NCI-H226 (cell line): ENCODE measurements at places on chromosomes 3 and 15.

GRCh38 chr3:53169832-53170324 is 8.9 kb downstream of the PRKCD start:
- no peak for DNase-seq

GRCh38 chr3:37534940-37535339 is 326.7 kb upstream of the CTDSPL start:
- DNase-seq: no peak

DNA sequence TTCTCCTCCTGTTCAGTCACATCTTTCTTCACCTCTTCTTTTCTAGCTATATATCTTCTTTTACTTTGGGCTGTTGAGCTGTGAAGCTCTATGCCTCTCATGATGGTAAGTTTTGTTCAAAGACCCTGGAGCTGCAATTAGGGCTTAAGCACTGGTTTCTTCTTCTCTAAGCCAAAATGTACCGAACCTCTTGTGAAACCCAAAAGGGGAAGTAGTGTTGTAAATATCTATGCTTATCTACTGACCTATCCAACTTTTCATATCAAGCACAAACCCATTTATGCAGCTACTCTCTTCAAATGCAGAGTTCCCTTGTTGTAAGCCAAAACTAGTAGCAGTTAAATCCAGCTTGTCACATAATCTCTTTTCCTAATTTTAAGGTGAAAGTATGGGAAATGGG is 123.6 kb upstream of the CD96 start:
- no peak for DNase-seq

DNA sequence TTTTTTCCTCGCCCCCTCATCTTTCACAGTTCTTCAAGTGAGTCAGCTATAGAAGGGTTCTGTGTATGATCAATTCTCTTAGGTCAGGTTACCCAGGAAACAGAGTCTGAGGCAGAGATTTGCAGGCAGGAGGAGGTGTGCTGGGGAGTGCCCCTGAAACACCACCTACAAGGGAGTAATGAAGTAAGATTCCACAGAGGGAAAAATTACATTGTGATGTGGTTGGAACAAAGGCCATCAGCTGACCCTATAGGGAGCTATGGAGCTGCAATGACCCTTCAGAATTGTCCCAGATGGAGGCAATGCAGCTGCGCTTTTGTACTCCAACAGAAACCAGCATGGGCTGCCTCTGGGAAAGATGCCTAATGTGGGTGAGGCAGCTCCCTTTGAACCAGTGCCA is 142.2 kb upstream of the CNTN3 start:
- no peak for DNase-seq

- DNase-seq: peak; percentile 22
These were observed 158.7 kb downstream of the GBE1 start for GRCh38 chr3:81602781-81603180.

DNA sequence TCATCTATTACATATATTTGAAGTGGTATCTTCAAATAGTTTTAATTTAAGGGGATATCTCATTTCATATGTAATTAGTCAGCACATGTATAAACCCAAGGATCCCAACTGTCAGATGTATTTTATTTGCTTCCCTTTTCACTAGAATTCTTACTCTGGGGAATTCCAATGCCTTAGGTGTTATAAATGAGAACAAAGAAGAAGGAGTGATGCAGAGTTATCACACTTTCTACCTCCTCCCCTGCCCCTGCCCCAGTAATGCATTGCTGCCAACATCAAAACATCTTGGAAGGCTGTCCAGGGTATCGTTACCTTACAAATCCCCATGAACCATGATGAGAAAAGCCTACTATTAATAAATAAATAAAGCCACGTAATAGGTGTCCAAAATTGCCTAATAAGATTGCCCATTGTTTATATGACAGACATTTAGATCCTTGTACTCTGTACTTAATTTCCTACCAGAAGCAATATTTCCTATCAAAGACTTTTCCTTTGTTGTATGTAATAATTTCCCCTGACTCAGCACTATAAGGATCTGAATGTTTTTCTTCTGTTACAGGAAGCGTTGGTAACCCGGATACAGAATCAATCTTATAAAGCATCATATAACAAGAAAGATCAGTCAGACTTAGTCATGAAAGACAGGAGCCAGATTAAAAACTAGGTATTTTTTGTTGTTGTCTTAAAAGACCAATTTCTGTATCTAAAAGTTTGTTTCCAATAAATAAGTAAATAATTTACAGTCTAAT is 38.8 kb downstream of the CBLB start:
- DNase-seq: peak; percentile 44

DNA sequence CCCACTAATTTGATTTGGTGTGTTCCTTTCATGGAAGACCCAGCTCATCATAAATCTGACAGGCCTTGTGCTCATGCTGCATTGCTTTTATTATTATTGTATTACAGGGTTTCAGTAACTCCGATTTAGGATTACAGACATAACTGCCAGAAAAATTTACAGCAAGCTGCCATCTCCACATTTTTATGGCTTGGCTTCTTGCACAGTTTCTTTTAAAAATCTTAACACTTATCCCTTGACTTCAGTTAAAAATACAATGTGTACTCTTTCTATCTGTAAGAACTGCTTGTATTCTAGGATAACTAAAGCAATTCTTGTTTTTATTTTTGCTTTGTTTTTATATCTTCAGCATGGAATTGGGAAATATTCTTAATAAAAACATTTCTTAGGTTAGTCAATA is 612.2 kb downstream of the DIPK2A start:
- DNase-seq: no peak

- no peak for DNase-seq
These were observed 15.2 kb upstream of the MME start for GRCh38 chr3:155064920-155065319.
